Small intestine (tissue), 16 donors: ENCODE measurements at places on chromosomes 16 and 17.

GRCh38 chr17:2406903-2407790, 6.3 kb upstream of the MNT start:
- peak; percentile 99 for DNase-seq

- DNase-seq = no peak
Observed at GRCh38 chr16:8878523-8878911, 3.6 kb upstream of the LITAFD start.

GRCh38 chr17:11705111-11705510, 106.8 kb downstream of the DNAH9 start:
- DNase-seq = peak; percentile 82

- DNase-seq = no peak
Observed at GRCh38 chr16:88635671-88636319, 2.6 kb upstream of the IL17C start.

DNA sequence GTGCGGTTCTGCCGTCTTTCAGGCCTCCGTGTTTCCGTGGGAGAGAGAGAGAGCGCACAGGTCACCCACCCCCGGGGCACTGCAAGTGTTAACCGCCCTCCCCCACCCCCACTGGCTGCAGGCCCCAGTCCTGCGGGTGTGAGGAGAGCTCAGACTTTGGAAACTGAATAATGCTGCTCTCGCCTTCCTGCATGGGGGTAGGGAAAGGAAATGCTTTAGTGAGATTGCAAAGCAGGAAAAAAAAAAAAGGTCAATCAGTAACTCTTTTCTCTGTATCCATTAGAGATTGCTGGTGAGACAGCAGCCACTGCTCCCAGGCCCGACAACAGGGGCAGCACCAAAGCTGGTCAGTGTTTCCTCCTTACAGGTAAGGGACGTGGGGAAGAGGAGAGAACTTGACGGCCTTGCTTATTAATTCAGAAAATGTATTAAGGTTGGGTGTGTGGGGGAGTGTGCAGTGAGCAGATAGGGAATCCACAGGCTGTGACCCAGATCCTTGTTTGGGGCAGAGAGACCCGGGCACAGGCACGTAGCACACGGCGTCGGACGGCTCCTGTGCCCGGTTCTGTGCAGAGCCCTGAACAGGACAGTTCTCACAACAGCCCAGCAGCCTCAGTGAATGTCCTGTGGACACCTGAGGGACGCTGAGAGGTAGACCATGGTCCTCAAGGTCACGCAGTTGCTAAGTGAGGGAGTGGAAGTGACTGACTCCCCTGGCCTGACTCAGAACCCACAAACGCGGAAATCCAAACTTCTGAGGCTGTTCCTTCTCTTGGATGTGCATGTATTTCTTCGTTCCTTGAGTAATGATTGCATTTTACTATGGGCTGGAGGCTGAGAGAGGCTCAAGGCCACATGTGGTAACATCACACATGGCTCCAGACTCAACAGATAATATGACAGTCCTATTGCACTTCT, 156.5 kb downstream of the FOXL1 start:
- DNase-seq = no peak

DNA sequence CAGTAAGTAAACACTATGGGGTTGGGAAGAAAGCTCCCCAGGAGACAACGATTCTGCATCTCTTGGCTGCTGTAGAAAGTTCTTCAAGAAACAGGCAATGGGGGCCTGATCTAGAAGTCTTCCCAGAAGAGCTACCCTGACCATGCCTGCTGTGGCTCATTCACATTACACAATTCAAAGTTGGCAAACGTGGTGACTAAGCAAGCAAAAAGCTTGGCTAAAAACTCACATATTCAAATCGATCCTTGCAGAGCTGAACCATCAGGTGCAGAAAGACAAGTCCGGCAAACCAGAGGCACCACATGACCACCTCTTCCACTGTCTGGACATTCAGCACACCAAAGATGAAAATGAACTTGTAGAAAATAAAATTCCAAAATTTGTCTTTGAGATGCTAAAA, 16.1 kb downstream of the AMFR start:
- DNase-seq = no peak

- no peak for DNase-seq
Observed at GRCh38 chr17:73064084-73064938, 28.2 kb downstream of the SLC39A11 start.
